ENCODE measurements at places on chromosomes 3 and 15.

- no peak for DNase-seq
These were observed at the start of gene GALNT15 for GRCh38 chr3:16174389-16174788. TSS of gene GALNT15 (plus strand) at chr3:16174680. CDS start at chr3:16175152, 472 bp downstream.

DNA sequence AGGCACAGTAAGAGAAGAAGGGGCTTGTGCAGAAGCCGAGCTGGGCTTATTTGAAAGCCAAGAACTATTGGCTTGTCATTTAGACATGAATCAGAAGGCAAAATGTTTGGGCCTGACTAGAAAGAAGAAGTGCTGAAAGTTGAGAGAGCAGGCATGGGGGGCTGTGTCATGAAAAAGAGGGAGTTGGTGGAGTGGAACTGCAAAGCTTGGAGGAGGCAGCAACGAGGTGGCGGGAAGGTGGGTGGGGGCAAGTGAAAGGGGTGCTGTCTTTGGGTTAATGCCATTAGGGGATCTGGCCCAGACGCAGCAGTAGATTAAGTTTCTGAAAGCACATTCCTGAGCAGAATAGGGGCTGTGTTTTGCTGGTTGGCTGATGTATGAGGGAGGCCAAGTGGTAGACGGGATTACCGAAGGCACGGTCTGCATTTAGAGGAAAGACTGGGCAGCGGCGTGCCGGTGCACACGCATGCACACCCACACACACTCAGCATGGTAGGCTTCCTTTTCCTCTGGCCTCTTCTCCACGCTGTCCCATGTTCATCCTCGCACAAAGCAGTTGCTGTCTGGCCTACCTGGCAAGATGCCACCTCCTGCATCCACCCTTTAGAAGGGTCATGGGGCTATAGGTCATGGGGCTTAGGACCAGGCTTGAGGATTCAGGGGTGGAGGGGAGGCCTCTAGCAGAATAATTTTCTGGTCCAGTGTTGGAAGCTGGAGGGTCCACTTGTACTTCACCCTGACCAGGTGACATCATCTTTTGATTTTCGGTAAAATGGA, 43.0 kb downstream of the BOC start:
- no peak for DNase-seq

DNA sequence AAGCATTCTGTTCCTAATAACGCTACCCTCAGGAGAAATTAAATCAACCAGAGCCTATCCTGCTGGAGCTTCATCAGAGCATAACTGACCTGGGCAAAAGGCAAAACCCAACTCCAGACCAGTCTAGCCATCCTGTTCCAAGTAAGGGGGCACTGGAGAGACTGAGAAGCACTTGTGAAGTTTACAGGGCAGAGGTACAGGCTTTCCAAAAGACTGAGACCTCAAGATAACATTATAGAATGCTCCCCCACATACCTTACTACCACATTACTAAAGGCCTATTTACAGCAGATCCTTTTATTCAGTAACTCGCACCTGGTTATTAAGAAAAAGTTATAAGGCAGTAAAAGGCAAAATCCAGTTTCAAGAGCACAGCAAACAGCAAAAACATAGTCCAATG, 35.5 kb downstream of the RFX7 start:
- no peak for DNase-seq

DNA sequence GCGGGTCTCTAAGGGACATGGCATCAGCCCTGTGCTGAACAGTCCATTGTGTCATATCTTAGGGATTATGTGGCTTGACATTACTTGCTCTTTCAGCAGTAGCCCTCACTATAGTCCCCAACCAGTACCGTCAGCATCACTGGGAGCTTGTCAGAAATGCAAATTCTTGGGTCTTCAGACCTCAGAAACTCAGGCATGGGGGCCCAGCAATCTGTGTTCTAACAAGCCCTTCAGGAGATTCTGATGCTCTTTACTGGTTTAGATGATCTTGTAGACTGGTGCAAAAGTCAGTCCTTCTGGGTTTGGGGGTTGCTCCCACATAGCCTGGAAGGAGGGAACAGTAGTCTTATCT, 39.0 kb upstream of the TRAK1 start:
- DNase-seq = no peak

DNA sequence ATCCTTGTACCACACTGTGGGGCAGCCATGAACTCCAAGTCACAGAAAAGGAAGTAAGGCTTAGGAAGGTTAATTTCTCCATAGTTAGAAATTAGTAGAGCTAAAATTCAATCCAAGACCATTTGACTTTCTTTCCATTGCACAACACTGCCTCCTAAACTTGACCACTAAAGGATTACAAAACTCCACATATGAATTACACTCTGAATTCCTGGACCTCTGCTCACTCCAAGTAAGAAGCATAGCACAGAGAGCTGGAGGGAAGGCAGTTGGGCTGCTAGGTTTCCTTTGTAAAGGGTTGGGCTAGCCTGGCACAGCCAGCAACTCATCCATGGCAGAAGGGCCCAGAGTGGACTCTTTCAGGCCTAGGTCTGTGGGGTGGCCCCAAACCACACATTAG, 134.4 kb downstream of the MYLK start:
- no peak for DNase-seq

DNA sequence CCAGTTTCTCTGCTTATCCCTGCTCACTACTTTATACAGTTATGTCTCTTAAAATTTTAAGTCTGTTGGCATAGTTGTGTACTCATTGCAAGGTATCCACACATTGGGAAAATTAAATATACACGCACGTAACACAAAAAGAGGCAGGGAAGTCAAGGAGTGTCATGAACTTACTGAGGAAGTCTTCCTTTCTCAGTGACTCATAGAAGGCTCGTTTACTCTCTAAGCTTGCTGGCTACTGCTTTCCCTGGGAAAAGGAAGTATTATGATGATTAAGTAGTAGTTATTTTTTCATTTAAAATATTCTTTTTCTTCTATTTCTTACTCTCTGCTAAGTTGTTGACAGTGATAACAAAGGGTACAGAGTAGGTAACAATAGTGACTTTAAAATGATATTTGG, 287.3 kb downstream of the UBE2E2 start:
- DNase-seq = no peak

- no peak for DNase-seq
These were observed 300.2 kb downstream of the OTOL1 start for GRCh38 chr3:161796780-161797179.

DNA sequence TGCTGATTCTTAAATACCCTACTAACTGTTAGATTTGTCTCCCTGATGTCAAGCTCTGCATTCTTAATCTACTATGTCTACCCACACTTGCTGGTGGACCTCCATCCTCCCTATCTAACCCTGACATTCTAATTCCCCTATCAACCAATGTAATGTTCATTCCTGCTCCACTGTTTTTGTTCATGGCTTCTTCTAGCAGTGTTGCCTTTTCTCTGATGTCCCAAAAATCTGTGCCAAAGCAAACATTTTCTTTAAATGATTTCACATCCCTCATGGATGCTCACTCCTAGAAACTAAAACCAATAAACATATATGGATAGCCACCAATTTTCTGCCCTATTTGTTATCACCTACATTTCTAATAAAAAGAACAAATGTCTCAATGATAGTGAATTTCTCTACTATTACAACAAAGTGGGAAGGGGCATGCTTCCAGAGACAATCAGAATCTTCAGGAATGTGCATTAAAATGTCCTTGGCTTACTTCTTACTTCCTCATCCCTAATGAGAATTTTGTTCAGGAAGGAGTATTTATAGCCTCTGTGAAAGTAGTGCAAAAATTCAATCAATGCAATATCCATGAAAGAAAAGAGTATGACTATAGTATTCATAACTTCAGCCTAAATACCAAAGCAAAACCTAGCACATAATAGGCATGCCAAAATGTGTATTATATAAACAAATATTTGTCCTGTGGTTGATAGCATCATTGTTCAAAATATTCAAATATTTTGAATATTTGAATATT, 273.3 kb downstream of the ZNF385D start:
- no peak for DNase-seq

- no peak for DNase-seq
These were observed 12.0 kb downstream of the NFKBIZ start for GRCh38 chr3:101861212-101861788.
